ENCODE measurements at places on chromosomes 11 and 22.

- DNase-seq, result no peak
Measured at GRCh38 chr11:18449251-18449650, 6.4 kb upstream of the LDHAL6A start.

GRCh38 chr11:134261626-134262488, 8.5 kb downstream of the ACAD8 start:
- peak; percentile 46 for DNase-seq

GRCh38 chr11:27349919-27350318, 13.1 kb downstream of the CCDC34 start:
- DNase-seq, result no peak

DNA sequence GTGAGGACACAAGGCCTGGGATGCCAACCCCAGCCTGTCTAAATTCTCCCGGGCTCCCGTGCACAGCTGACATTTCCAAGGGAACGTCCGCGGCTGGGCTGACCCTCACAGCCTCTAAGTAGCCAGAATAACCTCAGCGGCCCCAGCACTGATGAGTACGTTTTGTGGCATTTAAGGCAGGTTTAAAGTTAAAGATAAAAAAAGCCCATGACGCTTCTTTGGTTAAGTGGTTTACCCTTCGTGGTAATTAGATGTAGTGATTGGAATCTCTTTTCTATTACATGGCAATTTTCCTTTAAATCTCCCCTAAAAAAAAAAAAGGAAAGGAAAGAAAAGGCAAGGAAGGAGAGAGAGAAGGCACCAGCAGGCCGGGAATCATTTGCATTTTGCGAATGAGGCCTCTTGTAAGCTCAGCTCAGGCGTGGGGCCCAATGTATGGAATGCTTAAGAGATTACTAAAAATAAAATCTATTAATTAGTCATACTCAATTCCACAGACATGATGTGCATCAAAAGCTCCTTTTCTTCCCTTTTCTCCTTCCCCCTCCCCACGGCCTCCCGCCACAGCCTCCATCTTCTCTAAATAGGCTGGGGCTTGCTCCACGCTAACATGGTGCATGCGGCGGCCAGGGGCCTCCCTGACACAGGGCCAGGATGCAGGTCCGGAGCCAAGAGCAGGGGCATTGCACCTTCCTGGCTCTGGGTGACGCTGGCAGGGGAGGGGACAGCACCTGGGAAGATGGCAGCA, 44.1 kb downstream of the MACROD1 start:
- DNase-seq, result no peak

GRCh38 chr11:1078191-1078601, 3.5 kb downstream of the MUC2 start:
- peak; percentile 54 for DNase-seq

GRCh38 chr11:95398437-95399112, 167.6 kb upstream of the SESN3 start:
- no peak for DNase-seq

GRCh38 chr11:32099516-32099915, 8.6 kb downstream of the RCN1 start:
- no peak for DNase-seq

- DNase-seq, result no peak
Measured at GRCh38 chr22:29476116-29476515, 3.9 kb upstream of the NEFH start.

DNA sequence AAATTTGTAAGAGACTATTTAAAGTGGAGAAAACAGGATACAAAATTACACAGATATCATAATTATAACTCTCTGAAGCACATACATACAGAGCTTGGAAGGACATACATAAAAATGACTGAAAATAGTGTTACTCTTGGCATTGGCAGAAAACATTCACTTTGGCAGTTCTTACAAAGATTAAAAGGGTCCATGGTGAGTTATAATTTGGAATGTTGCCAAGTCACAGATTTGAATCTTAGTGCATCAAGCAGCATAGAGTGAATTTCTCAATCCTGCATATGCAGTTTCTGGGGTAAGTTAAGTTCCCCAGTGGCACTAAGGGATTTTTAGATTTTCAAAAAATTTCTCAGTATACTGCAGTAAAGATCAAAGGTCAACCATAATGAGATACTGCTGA, 115.9 kb downstream of the CCDC81 start:
- DNase-seq, result no peak

DNA sequence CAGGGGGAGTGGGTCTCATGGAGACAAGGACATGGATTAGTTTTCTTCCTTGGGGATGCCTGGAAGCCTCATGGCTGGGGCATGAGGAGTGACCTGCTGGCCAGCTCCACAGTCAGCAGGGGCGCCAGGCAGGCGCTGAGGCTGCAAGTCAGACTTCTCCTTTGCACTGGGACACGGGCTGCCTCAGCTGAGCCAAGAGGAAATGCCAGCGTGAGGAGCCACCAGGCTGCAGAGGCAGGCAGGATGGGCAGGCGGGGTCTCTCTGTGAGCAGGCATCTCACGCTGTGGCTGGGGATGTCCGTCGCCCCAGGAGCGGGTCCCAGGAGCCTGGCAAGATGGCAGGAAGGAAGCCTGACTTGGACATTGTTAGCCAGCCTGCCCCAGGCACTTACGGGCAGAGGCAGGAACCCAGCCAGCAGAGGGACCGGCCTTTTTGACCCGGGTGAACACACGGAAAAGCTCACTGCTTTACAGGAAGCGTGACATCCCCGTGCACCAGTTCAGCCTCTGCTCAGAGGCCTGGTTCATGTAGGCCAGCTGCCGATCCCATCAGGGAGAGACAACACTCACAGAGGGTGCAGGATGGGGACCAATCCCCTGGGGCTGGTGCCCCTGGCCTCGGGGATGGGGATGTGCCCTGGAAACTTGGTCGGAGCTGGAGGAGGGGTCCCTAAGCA, 10.2 kb downstream of the GNB1L start:
- no peak for DNase-seq

DNA sequence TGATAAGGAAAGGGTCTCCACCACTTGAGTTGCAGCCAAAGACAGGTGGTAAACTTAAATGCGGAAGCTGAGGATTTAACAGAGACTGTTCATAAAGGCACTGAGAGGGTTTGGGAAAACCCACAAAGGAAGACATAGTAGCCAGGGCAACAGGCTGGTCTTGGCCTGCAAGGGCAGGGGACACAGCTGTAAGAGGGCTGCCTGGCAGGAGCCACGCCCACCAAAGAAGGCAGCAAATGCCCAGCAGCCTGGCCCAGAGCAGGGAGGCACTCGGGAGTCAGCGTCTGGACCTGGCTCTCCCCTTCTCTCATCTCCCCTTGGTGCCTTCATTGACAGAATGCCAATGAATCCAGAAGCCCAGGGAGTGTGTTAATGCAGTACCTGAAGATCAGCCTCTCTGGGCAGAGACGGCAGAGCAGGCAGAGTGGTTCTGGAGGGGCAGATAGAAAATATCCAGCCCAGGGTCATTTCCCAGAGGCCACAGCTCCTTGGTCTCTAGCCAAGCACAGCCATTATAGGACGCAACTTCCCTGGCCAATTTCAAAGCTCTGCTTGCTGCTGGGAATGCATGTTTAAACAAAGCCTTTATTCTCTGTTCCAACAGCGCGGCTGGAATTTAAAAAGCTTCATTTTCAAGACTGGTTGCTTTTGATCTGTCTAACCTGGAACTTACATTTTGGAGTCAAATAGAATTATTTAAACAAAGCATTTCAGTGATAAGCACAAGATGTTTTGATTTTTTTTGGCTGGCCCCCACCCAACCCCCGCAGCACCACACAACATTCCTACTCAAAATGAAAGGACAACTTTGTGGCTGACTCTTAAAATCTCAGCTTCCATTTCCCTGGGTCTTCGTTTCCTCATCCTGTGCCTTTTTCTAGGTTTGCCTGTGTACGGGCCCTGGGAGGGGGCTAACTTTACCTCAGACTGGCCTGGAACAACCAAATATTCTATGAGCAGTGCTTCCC, 125.6 kb upstream of the LMO1 start:
- no peak for DNase-seq

GRCh38 chr11:17267576-17267975, 9.0 kb upstream of the NUCB2 start:
- DNase-seq, result no peak

GRCh38 chr22:47049078-47049624, 286.7 kb downstream of the TBC1D22A start:
- DNase-seq, result no peak

DNA sequence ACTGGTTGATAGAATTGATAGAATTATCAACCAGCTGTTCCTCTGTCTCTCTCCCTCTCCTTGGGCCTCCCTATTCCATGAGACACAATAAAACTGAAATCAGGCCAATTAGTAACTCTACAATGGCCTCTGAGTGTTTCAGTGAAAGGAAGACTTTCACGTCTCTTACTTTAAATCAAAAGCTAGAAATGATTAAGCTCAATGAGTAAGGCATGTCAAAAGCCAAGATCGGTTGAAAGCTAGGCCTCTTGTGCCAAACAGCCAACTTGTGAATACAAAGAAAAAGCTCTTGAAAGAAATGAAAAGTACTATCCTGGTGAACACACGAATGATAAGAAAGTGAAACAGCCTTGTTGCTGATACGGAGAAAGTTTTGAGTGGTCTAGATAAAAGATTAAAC, 16.6 kb downstream of the PIH1D2 start:
- DNase-seq, result no peak

DNA sequence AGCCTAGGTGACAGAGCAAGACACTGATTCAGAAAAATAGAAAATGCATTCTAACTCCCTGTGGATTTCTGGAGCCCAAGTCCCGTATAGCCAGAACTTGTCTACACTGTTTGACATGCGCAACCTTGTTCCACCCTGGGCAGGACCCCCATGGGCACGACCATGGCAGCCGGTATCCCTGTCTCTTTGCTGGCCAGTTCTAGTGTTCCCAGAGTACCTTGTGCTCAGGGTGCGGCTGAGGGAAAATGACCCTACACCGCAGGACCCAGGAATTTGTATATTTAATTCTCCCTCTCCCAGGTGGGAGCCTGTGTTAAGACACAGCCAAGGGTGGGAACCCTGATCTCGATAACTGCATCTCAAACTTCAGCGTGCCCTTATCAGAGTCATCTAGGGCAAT, 36.7 kb upstream of the RIC3 start:
- DNase-seq, result no peak

DNA sequence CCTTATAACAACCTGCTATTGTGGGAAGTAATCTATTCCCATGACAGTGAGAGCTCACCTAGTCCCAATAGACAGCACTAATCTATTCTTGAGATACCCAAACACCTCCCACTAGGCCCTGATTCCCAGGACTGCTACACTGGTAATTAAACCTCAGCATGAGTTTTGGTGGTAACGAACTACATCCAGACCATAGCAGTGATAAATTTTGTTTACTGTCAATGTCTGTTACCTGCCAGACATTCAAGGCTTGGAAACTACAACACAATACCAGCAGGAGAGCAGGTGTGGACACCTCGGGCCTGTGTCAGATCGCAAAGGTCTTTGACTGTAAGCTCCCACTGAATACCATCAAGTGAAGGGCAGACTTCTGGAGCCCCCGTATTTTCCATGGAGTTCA, 187.1 kb downstream of the ARHGAP42 start:
- no peak for DNase-seq

- DNase-seq, result no peak
Measured at GRCh38 chr22:47772864-47773263, 1010.4 kb downstream of the TBC1D22A start.

DNA sequence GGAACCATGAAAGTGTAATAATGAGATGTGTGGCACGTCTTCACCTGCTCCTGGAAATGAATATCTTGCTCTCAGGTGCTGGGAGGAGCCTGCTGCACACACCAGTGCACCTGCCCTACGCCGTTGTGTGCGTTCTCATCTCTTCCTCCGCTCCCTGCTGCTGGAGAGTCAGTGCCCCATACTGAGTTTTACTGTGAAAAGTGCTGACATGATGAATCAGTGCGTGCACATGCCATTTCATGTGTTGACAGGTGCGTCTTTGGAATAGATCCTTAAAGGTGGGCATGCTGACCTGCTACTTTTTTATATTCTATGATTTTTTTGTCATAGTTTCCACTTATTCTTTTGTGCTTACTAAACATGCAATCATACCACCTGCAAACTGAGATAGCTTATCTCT, 1015.8 kb downstream of the BRD1 start:
- DNase-seq, result no peak

GRCh38 chr11:128172046-128172878, 415.1 kb downstream of the ETS1 start:
- DNase-seq, result peak; percentile 88

GRCh38 chr11:75267171-75267970, 26.8 kb downstream of the TPBGL start:
- no peak for DNase-seq

- peak; percentile 38 for DNase-seq
Measured at GRCh38 chr22:26592421-26592891, 2.5 kb upstream of the TPST2 start.

DNA sequence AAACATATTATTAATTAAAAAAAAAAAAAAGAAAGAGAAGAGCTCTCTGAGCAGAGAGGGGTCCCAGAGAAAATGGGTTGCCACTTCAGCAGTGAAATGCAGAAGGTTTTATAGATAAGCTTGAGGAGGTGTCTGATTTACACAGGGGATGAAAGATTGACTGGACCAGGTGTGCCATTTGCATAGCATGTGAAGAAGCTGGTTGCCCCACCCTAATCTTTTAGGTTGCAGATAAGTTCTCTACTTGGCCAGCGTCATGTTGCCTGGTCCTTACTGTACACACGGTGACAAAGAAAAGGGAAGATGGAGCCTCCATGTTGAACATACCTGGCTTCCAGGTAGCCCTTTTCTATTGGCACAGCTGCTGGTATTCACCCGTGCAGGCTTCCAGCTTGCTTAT, 41.4 kb downstream of the MS4A2 start:
- DNase-seq, result no peak

- DNase-seq, result no peak
Measured at GRCh38 chr11:76339221-76339620, 41.7 kb downstream of the THAP12 start.

DNA sequence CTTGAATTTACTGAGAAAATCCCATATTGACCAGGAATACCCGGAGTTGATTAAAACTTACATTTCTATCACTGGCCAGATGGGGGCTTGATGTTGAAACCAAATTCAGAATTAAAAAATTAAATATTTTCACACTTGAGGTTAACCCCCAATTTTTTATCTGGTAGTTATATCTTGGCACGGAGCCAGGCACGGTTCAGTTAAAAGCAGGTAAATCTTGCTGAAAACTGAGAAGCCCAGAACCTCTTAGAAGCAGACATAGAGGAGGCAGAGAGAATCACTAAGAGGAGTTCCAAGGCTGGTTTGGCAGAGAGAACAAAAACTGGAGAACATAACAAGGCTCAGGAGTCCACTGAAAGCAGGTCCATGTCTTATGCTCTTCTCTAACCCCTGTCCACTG, 77.7 kb downstream of the USP35 start:
- DNase-seq, result no peak

DNA sequence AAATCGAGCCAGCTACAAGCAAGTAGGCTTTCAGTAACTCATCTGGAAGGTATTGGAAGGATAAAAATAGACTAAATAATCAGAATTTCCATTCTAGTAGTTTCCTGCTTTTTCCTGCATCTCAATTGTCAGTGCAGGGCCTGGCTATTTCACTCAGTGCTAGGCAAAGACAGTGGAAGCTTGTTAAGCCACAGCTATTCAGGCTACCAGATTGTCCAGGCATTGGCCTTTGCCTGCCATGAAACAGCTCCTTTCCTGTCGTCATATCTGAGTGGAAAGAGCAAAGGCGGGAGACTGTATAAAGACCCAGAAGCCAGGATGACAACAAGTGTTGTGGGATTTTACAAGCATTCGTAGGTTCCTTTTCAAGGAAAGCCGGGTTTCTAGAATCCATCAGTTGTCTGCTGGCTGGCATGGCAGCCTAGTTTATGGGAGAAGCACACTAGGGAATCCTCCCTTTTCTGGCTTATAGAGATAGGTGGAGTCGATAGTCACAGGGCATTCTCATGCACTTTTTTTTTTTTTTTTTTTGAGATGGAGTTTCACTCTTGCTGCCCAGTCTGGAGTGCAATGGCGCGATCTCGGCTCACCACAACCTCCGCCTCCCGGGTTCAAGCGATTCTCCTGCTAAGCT, 2.0 kb upstream of the TNRC6B start:
- DNase-seq, result no peak
